Hematopoietic multipotent progenitor cell treated with erythropoietin and hydrocortisone succinate and interleukin-3 and kit ligand, for 8 days (in vitro differentiated cells): ENCODE measurements at places on chromosomes 2 and 18.
A peak's percentile ranks its signal among the peaks of the same experiment; 100 is the strongest.

- DNase-seq, result no peak
These were observed 23.5 kb downstream of the IFIH1 start for GRCh38 chr2:162295009-162295408.

- DNase-seq, result no peak
These were observed 191.2 kb downstream of the LRRTM1 start for GRCh38 chr2:80113399-80113798.

DNA sequence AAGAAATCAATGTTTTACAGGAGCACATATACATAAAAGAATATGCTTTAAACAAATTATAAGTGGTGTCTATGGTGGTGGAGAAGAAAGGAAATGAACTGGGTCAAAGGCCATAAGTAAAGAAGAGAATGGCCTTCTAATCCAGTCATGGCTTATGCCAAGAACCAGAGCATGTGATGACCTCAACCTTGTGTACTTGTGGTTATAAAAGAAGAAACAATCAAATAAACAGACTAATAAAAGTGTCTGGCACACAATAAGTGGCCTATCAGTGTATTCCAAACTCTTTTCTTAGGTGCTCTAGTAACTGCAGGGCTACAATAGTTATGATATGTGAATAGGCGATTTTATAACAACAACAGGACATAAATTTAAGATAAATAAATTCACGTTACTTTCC lies 2.6 kb downstream of the SERPINB11 start:
- no peak for DNase-seq

DNA sequence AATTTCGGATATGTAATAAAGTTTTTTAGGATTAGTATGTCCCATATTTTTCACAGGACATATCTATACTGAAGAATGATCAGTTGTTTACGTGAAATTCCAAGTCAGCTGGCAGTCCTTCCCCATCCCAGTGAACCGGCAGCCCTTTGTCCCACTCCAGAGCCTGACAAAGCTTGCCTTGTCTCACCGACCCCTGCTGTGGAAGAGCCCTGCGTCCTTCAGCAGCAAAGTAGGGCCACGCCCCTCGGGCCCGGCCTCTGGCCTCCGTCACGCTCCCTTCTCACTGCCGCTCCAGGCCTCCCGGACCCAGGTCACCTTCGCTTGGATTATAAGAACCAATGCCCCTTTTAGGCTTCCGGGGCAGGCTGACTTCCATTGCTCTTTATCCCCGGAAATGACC lies 89.8 kb upstream of the TGIF1 start:
- no peak for DNase-seq

DNA sequence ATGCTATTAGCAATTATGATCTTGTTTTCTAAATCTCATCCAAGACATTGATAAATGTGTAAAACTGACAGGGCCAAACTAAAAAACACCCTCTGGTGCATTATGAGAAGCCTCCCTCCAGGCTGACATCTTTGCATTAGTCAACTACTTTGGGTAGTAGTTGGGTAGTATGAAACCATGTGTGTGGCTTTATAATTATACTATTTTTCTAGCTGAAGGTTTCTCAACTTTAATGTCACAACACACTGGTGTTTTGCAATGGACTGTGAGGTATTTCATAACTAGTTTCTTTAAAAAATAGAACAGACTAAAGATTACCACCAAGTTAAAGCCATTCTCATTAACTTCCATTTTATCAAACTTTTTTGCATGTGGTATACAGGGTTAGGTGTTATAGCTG lies 73.1 kb upstream of the RBMS1 start:
- peak; percentile 4 for DNase-seq

DNA sequence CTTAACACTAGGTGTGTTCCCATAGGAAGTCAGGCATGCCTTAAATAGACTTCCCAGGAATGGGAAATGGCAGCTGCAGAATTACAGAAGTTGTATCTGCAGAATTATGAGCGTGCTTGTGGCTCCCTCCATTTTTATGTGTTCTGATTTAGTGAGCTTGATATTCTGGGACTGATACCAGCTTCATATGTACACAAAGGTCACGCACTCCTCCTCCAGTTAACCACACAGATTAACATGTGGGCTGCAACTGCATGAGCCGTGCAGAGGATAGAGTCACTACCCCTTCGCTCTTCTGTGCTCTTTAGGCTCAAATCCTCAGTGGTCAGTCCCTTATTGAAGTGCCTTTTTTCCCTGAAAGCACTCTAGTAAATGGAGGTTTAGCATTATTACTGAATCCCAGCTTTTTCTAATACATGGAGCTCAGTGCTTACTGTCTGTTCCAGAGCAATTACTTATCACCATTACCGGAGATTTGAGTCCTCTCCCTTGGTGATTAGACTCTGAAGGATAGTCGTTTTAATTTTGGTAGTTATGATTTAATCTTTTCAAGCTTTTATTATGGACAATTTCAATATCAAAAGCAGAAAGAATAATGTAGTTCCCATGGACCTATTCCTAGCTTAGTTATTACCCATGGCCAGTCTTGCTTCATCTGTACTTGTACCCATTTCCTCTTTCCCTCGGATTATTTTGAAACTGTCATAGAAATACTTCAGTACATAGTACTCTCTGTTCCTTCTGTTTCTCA lies 238.3 kb downstream of the PRKCE start:
- no peak for DNase-seq

DNA sequence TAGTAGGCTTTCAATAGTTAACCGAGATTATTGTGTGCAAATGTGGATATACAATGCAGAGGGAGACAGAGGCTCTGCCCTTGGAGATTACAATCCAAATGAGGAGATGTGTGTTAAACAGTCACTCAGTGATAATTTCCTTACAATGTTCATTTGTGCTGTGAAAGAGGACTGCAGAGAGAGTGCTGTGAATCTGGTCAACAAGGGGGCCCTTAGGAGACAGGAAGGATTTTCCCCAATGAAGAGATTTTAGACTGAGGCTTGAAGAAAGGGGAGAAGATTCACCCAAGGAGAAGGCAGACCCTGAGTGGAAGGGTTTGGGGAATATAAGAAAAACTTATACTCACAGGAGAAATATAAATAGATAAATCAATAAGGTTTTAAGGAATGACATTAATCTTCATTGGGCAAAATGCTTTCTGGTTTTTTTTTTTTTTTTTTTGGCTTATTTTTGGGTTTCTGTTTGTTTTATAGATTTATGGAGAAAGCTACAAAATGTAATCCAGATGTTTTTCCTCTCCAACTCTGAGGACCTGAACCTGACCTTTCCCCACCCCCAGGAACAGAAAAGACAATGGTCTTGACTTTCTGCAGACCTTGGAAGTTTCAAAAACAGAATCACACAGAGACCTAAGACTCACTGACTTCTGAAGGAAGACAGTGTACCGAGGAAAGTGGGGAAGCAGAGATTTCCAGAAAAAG lies 151.3 kb upstream of the SERPINE2 start:
- DNase-seq, result no peak

- no peak for DNase-seq
These were observed 217.9 kb downstream of the NAPG start for GRCh38 chr18:10743766-10744165.

GRCh38 chr2:152492911-152493310 lies 157.9 kb downstream of the FMNL2 start:
- DNase-seq, result no peak

- no peak for DNase-seq
These were observed 7.7 kb upstream of the SP100 start for GRCh38 chr2:230408244-230408842.

DNA sequence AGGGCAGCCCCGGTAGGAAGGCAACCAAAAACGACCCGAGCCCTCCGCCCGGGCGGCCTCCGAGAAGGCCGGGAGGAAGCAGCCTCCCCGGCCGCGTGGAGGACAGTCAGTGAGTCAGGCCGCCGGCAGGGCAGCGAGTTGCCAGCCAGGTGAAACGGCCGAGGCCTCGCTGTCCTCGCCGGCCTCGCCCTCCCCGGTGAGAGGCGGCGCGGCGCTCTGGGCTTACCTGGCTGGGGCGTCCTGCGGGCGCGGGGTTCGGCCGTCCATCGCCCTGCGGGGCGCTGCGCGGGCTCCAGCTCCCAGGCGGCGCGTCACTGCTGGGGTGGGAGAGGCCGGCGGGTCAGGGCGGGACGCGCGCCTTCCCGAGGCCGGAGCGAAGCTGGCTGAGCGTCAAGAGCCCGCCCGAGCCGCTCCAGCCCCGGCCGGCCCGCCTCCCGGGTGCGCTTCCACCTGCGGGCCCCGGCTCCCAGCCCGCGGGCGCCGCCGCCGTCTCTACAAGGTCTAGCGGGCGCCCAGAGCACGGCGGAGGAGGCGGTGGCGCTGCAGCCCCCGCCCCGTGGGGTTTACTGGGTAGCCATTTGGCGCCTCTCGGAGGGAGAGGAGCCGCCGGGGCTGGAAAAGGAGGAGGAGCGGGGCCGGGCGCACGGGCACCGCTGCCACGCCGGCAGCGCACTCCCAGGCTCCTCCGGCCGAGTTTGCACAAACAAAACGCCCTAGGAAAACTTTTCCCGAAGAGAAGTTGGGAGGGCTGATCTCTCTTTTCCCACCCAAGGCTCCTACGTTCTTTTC lies 499 bp downstream of the COBLL1 start:
- peak; percentile 82 for DNase-seq

GRCh38 chr2:160590664-160591063 lies 97.1 kb upstream of the RBMS1 start:
- no peak for DNase-seq

DNA sequence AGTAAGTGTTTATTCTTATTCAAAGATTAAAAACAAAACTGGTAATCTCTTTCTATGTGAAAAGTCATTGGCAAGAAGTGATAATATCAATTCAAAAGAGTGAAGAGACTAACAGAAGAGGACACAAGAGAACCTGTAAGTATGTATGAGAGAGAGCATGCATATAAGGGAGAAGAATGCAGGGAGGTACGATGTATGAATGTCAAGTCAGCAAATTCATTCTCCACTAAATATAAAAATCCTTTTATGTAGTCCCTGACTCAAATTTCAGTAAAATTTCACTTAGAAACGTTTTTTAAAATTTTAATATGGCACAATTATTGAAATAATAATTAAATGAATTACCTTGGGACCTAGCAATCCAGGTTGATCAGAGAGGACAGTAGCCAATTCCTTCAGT lies 55.3 kb downstream of the NCKAP1 start:
- no peak for DNase-seq

- no peak for DNase-seq
These were observed 137.7 kb downstream of the EN1 start for GRCh38 chr2:118709786-118710185.

DNA sequence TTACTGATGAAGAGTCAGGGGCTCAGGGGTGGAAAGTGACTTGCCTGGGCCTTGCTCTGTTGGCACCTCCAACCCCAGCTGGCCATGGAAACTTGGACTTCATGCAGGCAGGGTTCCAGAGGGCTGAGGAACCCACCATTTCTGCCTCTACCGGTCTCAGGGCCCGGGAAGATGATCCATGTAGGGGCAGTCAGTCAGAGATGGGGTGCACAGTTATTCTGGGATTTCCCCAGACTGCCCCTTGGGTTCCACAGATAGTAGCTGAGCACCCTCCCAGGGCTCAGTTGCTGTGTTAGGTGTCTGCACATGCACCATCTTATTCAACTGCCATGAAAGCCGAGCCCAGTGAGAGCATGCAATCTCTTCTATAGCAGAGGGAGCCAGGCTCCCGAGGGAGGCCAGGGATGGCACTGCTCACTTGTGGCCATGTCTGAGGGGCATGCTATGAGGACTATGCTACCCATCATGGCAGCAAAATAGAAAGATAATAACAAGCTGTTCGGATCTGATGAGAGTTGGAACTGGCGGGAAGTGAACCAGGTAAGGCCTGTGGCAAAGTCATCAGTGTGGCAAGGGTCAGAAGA lies 37.3 kb downstream of the RHOB start:
- DNase-seq, result no peak

GRCh38 chr2:29082804-29083495 lies 8.6 kb upstream of the PCARE start:
- no peak for DNase-seq

- DNase-seq, result no peak
These were observed 3.1 kb downstream of the CXCR2 start for GRCh38 chr2:218128781-218129457.

DNA sequence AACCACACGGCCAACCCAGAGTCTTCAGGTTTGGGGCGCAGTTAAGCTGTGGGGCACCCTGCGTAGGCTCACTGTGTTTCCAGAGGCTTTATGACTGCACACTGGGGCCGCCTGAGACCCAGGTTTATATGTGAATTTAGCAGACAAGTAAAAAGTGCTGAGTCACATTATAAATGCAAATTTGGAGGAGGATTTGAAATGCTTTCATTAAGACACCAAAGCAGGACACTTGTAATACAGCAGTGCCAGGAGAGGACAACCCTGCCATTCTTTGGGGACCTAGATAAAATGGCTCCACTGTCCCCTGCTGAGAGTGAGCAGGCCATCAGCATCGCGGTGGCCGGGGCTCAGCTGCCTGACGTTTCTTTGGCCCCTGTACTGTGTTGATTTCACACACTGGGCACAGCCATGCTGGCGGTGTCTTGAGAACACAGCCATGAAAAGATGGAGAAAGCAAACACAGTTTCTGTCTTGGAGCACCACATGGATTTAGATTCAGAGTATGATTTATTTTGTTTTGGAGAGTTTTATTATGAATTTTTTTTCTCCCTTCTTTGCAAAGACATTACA lies 10.2 kb downstream of the ACKR3 start:
- no peak for DNase-seq

- no peak for DNase-seq
These were observed 414.3 kb upstream of the HS6ST1 start for GRCh38 chr2:128732976-128733431.
